Stimulated activated CD4-positive, alpha-beta T cell treated with anti-CD3 and anti-CD28 coated beads, TNF-alpha, amount 100 ng/mL, for 1 hour (primary cell): ENCODE measurements at places on chromosomes 7 and 10.

DNA sequence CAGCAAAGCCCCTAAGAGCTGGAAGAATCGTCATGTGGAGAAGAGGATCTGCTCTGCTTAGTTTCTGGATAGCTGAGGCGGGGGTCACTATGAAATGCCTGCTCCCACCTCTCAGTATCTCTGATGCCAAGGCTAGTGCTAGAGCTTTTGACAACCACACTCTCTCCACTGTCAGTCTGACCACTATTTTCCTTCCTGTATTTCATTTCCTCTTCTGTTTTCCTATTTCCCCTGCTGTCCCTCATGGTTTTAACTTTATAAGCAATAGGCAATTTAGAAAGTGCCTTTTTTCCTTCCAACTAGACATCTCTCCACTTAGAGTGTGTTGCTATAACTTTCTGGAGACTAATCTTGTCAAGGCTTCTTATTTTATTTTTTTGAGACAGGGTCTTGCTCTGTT, 23.6 kb downstream of the C7orf57 start:
- DNase-seq: no peak

DNA sequence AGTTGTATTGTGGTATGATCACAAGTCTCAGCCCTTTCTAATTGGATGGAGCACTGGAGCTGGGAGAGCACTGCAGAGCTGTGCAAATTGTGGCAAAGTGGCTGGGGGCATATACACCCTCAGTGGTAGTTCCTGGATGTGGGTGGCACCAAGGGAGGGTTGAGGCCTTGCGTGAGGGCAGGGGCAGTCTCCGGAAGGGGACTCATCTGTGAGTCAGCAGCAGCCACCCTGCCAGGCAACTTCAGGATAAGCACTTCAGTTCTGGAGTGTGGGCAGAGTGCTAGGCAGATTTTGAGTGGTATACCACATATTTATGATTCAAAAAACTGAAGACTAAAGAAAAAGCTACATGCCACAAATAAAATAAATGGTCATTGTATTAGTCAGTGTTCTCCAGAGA, 210.5 kb downstream of the ETV1 start:
- DNase-seq: no peak

DNA sequence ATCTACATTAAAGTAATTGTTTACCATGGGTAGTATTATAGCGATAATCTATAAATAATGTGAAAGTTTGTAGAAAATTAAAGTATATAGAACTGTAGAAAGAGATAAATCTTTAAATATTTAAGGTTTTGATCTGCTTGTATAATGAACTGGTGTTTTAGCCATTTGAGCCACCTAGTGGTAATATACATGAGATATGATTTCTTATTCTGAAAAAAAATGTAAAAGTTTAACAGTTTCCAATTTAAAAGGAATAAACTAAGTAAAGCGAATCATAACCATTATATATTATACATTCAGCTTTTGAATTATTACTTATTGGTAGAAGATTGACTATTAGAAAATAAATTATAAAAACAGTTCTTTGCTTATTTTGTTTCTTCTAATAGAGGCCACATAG, 91.2 kb downstream of the OTUD1 start:
- DNase-seq: no peak

DNA sequence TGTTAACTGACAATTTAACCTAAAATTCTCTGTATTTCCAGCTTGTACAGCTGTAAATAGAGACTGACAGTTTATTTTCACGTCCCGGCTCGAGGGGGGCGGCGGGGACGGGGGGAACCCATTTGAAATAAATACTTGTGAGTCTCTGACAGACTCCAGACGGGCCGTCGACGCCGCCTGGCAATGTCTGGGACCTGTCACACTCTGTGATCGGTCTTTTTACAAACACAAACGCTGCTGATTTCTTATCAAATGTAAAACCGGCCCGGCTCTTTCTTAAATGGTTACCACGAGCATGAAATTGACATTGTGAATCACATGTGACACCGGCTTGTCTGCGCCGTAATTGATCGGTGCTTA, 57.0 kb downstream of the UNCX start:
- no peak for DNase-seq

- DNase-seq: no peak
Measured at GRCh38 chr7:26073041-26073440, 79.0 kb upstream of the NFE2L3 start.

DNA sequence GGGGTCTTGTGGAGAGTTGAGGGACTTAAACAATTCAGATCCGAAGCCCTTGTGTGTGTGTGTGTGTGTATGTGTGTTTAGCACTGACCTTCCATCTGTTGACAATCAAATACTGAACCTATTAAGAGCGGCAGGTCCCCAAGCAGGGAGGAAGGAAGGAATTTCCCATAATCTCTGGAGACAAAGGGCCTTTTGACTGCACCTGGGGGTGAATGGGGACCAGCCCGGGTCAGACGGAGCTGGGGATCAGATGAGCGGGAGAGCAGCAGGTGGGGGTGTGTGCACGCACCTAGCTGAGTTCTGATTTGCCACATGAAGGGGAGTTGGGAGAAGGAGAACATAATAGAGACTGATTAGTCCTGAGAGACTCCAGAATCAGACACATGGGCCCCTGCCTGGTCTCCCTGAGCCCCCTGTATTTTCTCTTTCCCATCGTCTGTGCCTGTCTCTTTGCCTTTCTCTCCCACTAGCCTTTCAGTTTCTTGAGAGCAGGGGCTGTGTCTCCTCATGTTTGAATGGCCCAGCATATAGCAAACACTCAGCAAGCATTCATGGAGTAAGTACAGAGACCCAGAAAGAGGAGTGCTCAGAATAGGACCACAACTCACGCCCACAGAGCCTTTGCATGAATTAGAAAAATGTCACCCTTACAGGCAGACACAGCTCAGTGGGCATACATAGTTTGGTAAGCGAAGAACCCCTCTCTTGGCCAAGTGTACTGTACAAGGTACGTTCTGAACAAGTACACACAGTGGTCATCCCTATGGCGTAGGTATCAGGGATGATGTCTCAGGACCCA, 288.3 kb upstream of the HABP2 start:
- no peak for DNase-seq

DNA sequence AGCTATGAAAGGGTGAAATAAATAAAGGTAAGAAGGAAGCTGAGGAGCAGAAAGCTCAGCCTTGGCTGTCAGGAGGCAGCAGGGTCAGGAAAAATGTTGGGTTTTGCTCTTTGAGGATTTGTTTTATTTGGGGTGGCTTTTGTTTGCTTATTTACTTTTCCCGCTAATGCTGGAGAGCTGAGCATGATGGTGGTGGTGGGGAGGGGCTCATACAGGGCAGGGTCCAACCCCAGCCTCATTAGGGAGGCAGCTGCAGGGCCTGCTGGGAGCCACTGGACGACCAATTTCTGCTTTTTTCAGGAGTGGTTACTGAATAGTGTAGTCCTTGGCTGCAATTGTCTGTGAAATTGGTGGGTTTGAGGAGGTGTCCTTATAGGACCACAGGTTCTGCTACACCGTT, 36.3 kb downstream of the CCM2 start:
- DNase-seq: no peak

DNA sequence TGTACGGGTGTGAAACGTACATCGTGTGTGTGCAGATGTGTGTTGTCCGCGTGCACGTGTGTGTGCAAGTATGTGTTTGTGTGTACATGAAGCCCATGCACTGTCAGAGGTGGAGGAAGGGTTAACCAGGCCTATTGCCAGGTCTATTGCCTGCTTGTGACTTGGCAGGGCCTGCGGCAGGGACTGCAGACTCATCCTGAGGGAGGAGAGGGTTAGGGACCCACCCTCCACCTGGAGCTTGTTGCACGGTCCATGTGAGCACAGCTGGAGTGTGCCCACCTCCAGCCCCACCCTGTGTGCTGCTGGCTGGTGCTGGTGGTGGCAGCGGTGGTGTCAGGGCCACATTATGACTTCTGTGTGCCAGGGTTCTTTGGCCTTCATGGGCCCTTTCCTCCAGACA, 7.1 kb upstream of the AQP1 start:
- no peak for DNase-seq

DNA sequence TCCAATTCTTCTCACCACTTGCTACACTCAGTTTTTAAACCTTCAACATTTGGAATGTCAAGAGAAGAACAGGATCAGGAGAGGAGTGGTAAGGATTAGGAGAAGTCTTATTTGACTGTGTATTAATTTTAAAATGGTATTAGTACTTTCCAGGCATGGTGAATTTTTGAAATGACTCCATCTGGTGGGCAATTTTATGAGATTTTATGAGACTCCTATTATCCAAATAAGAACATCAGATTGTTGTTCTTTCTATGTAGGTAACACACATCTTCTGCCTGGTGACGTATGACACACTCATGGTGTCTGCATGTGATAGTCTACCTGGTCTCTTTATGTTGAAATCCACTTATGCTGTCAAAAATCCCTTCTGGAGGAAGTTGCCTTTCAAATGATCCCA, 51.0 kb downstream of the SLC13A1 start:
- DNase-seq: no peak
